ENCODE measurements at places on chromosomes 2 and 18. TPM values are rescaled to one million over a fixed set of nuclear protein-coding genes. Genes with fewer than 3 reads are reported as not detected.

PKDCC gene
- total RNA-seq, result 0.63 TPM

DNAJC27 gene
- 12.7 TPM for total RNA-seq

DAW1 gene
- total RNA-seq, result not detected

DNA sequence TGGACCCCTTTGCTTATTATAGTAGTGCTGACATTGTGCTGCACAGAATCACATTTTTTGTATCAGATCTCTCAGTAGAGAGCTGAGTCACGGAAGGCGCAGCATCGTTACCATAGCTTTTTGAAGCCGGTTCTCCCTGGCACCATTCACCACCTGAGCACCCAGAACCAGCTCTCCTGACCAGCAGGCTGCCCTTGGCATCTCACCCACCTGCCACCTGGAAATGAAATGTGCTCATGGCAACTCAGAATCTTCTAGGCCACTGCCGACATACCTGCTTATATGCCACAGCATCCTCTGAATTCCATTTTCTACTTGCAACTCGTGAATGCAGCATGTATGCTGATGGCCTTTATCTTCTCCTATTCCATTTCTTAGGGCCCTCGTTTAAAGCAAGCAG lies 62.7 kb downstream of the COA5 start:
- H3K36me3 ChIP-seq, result peaks cover 81% of the 10 kb centered on the region
- no peak for DNase-seq
- no peaks in the 10 kb centered on the region for H3K27me3 ChIP-seq

DNA sequence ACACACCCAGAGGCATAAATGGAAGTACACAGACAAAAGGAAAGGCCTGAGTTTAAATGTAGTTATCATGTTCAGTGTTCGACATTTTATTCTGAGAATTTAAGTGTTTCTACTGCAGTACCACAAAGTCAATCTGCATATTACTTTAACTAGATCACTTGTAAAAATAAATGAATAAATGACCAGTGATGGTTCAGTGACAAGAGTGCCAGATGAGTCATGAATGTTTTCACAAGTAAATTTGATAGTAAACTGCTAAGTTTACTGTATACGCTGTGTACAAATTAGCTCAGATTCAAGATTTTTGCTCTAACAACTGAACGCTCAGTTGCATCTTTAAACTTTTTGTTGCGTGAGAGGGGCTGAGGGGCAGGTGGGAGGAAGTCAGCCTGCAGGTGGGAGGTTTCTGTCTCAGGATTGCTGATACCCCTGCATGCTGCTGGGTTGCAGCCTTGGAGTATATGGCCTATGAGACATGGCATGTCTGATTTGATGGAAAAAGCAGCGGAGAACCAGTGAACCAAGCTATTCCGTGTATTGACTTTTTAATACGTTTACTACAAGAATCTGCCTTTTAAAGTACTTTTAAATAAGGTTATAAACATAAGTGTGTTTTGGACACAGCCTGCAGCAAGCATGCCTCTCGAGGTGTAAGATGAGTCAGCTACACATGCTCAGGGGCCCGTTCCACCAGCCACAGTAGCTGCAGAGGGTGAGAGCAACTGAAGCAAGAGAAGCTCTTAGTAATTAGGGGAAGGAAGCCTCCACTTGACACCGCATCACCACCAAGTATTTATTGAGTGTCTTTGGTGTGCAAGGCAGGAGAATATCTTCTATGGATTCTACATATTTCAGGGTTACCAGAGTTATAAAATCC lies 245.1 kb downstream of the NEDD4L start:
- no peaks in the 10 kb centered on the region for H3K4me1 ChIP-seq
- no peaks in the 10 kb centered on the region for H3K36me3 ChIP-seq
- no peak for DNase-seq
- no peak overlapping the region for H3K4me3 ChIP-seq
- no peaks in the 10 kb centered on the region for H3K27me3 ChIP-seq

DNA sequence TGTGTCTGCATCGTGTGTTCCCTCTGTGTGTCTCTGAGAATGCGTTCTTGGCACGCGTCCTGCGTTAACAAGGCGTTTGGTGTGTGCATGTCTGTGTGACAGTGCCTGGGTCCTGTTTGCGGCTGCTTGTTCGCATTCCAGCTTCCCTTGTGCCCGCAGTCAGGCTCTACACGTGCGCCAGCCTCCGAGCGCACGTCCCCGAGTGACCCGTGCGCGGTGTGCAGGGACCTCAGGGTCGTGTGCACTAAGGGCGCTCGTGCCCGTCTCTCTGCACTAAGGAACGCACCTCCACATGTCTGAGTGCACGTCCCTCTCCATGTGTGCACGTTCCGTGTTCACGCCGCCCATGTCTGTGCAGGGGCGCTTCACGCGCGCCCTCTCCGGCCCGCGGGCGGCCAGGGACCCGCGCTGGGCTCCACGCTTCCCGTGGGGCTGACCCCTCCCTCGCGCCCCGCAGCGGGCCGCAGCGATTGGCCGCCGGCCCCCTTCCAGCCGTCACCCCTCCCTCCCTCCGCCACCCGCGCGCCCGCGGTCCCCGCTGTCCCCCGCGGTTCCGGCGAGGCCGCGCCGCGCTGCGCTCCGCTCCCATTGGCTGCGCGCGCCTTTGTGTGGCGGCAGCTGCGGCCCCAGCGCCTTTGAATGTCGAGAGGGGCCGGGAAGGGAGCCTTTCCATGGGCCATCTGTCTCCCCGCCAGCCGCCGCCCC lies 229.4 kb downstream of the HAUS1 start:
- H3K4me3 ChIP-seq, result no peak overlapping the region
- DNase-seq, result no peak

DNA sequence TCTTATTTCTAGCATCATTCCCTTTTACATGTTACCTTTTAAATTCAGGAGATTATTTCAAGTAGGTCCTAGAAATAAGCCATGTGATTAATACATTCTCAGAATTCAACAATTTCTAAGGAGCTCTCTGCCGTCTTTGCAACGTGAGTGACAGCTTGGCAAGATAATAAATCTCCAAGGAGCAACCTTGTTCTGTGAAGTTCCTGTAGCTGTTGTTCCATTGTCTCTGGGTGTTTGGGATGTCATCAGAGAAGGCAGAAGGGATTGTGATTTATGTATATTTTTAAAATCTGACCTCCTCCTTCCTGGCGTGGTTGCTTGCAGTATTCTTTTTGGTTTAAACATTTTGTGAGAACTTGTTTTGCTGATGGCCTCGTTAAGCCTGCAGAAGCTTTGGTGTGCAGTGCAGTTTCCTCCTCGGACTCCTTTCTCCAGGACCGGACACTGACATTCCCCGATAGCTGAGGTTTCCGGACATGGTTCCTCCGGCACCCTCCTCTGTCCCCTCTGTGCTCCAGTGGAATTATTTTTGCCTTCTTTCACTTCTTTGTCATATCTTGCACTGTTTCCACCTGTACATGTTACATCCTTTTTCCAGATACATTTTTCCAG lies 33.7 kb downstream of the RAMP1 start:
- H3K36me3 ChIP-seq, result no peaks in the 10 kb centered on the region
- no peaks in the 10 kb centered on the region for H3K27me3 ChIP-seq
- no peak for DNase-seq
- H3K4me3 ChIP-seq, result no peak overlapping the region

LIPT1 gene
- total RNA-seq, result 13.5 TPM

DNA sequence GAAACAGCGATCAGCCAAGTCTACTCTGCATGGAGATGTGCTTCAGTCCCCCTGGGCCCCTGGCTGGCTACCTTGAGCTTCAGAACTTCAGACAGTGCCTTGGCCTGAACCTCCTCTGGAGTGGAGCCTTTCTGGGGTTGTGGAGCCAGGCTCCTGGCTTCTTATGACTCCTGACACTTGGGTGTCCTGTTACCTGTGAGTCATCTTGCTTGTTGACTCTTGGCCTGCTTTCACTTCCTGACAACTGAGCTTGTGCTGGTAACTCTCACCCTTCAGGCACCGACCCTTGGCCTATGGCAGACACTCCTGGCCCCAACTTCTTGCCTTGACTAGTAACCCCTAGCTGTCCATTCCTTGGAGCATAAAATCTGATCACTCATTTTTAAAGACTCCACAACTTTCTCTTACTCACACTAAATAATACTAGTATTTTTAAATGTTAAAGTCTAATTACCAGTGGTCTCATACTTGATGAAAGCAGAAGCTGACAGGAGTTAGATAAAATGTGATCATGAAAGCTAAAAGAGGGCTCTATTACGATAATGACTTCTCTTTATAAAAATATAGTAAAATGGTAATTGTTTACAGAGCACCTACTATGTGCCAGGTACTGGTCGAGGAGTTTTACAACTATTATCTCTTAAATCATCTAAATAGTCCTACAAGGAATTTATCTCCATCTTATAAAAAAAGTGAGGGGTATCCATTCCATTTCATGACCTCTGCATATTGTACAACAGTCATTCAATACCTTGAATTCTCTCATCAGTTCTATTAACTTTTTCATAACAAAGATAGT lies 46.3 kb upstream of the VIT start:
- H3K27me3 ChIP-seq, result no peaks in the 10 kb centered on the region
- no peak for DNase-seq
- H3K36me3 ChIP-seq, result no peaks in the 10 kb centered on the region

- no peak overlapping the region for H3K4me3 ChIP-seq
- H3K36me3 ChIP-seq, result no peaks in the 10 kb centered on the region
- no peaks in the 10 kb centered on the region for H3K4me1 ChIP-seq
- DNase-seq, result no peak
- no peaks in the 10 kb centered on the region for H3K27me3 ChIP-seq
- H3K27ac ChIP-seq, result no peak overlapping the region
These were observed 299.8 kb downstream of the TCF4 start for GRCh38 chr18:55287935-55288868.

SEH1L gene
- total RNA-seq, result 34.9 TPM

GRCh38 chr2:11802782-11803191 lies 56.4 kb downstream of the LPIN1 start:
- no peaks in the 10 kb centered on the region for H3K27me3 ChIP-seq
- peaks cover 9% of the 10 kb centered on the region for H3K36me3 ChIP-seq
- no peaks in the 10 kb centered on the region for H3K4me1 ChIP-seq
- no peak for DNase-seq

- no peaks in the 10 kb centered on the region for H3K36me3 ChIP-seq
- H3K27me3 ChIP-seq, result no peaks in the 10 kb centered on the region
- H3K27ac ChIP-seq, result no peak overlapping the region
- no peak overlapping the region for H3K4me3 ChIP-seq
- H3K4me1 ChIP-seq, result no peaks in the 10 kb centered on the region
These were observed 37.6 kb downstream of the C18orf63 start for GRCh38 chr18:74353169-74353775.

DNA sequence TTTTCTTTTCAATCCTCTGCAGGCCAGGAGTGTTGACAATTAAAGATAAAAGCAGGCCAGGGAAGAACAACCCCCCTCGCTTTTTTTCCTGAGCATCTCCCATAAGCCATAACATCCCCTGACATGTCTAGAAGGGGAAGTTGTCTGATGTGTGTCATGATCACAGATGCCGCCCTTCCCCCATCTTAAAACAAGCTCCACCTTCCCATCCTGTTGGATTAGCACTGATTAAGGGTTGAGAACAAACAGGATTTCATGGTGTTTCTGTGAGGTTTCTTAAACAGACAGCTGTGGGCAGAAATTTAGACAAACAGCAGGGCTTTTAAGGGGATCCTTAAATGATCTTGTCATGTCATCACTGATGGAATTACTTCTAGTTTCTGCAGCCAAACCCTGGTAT lies 59.4 kb upstream of the UPP2 start:
- H3K27ac ChIP-seq, result no peak overlapping the region
- H3K4me3 ChIP-seq, result no peak overlapping the region
- peaks cover 15% of the 10 kb centered on the region for H3K4me1 ChIP-seq
- DNase-seq, result no peak
- no peaks in the 10 kb centered on the region for H3K36me3 ChIP-seq

FEV gene
- total RNA-seq, result not detected

DNA sequence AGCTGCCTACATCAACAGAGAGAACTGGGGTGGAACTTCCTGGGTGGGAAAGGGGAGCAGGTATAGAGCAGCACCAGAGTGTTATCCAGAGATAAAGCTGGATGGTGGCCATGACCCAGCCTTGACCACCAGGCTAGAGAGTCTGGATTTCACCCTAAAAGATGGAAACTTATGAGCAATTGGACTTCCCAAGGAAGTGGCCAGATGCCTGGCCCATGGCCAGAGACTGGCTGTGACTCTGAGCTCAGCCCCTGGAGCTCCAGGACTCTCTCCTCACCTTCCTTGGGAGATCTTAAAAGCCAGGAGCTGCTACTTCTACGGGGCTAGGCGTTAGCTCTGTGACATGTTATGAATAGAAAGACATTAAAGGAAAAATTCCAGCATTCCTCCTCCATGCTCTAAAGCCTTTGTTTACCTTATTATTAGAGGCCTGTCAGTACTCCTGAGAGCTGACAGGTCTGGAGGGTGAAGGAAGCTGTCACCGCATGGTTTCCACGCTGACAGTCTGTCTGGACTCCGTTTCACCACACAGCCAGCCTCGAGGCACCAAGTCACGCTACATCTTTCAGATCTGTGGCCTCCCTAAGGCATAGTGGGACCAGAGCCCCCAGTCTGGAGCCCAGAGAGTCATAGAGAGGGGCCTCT lies 260.0 kb upstream of the SIX2 start:
- H3K27me3 ChIP-seq, result peaks cover 14% of the 10 kb centered on the region
- no peak overlapping the region for H3K27ac ChIP-seq
- no peak overlapping the region for H3K4me3 ChIP-seq
- no peaks in the 10 kb centered on the region for H3K36me3 ChIP-seq
- no peak for DNase-seq

DNA sequence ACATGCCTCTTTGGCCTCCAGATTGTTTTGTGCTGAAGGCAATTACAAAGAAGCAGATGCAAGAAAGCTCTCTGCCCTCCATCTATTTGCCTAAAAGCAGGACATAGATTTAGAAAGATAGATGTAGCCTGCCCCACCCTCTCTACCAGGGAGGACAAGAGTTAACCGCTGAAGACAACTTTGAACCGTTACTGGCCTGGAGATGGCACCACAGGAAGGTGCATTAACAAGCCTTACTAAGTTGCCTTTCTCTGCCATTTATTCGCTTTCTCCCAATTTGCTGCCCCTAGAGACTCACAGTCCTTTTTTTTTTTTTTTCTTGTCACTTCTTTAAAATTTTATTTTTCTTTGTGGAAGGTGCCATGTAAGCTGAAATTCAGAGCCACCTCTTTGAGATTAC lies 28.8 kb upstream of the RMDN2 start:
- no peak overlapping the region for H3K27ac ChIP-seq
- no peaks in the 10 kb centered on the region for H3K36me3 ChIP-seq
- H3K4me1 ChIP-seq, result peaks cover 14% of the 10 kb centered on the region
- DNase-seq, result no peak

GRCh38 chr18:70234667-70235459 lies 29.4 kb upstream of the RTTN start:
- no peak for DNase-seq
- no peak overlapping the region for H3K27ac ChIP-seq
- no peaks in the 10 kb centered on the region for H3K4me1 ChIP-seq
- no peak overlapping the region for H3K4me3 ChIP-seq
- no peaks in the 10 kb centered on the region for H3K36me3 ChIP-seq
- H3K27me3 ChIP-seq, result peaks cover 16% of the 10 kb centered on the region

- H3K27me3 ChIP-seq, result no peaks in the 10 kb centered on the region
- H3K4me3 ChIP-seq, result no peak overlapping the region
- H3K36me3 ChIP-seq, result peaks cover 2% of the 10 kb centered on the region
- no peaks in the 10 kb centered on the region for H3K4me1 ChIP-seq
- DNase-seq, result no peak
These were observed 68.3 kb downstream of the NBAS start for GRCh38 chr2:15492773-15493325.

GRCh38 chr2:230347659-230348305 lies 20.8 kb downstream of the SP140L start:
- H3K4me3 ChIP-seq, result no peak overlapping the region
- peaks cover 25% of the 10 kb centered on the region for H3K36me3 ChIP-seq
- H3K4me1 ChIP-seq, result peaks cover 12% of the 10 kb centered on the region
- H3K27ac ChIP-seq, result peak overlapping the region; percentile 44

Data from T-cell (primary cell).